Fibroblast of skin of back (primary cell): ENCODE measurements at places on chromosomes 12 and 14.

GRCh38 chr14:70856851-70857495 is 47.7 kb upstream of the MAP3K9 start:
- peak; percentile 98 for DNase-seq

DNA sequence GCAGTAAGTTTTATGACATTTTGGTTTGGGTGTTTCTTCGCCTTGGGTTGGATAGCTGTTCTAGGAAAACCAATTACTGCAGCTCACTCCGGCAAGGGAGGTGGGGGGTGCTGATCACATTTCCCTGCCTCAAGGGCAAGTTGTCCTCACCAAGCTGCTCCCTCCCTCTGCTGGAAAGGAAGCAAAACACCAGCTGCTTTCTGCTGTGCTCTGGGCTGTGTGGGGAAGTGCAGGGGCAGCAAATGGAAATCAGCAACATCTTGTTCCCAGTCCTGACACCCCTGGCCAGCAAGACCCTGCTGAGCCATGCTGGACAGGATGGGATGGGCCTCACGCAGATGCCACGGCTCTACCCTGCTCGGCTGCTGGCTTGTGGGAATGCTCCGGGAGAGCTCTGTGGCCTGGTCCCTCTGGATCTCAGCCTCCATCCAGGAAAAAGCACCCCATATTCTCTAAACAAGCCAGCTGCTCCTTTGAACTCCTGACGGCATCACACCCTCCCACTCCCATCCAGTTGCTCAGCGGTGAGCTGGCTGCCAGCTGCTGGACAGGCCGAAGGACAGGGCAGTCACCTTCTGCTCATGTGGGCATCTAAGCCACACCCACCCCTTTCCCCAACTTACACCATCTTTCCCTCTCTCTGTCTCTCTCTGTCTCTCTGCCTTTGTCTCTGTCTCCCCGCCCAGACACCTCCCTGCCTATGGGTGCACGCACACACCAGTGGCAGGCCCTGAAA is 52.4 kb upstream of the EIF5 start:
- no peak for DNase-seq

GRCh38 chr12:14970473-14970872 is 2.4 kb upstream of the PDE6H start:
- DNase-seq: no peak

GRCh38 chr14:69999261-69999674 is 120.1 kb downstream of the SMOC1 start:
- DNase-seq: peak; percentile 44

DNA sequence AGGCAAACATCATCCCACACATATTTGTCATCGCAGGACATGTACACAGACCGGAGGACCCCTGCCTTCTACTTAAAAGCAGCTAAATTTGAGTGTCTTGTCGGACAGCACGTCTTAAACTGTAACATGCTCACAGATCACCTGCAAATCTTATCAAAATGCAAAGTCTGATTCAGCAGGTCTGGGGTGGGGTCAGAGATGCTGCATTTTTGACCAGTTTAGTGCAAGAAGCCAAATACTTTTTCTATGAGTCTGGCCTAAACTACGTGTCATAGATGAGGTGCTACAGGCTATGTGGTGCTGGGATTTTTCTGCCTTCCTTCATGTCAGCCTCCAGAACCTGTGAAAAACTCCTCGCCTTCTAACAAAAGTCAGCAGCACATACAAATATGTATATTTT is 178.8 kb upstream of the LHX5 start:
- no peak for DNase-seq

GRCh38 chr12:126290456-126290855 is 1225.2 kb downstream of the AACS start:
- DNase-seq: no peak

DNA sequence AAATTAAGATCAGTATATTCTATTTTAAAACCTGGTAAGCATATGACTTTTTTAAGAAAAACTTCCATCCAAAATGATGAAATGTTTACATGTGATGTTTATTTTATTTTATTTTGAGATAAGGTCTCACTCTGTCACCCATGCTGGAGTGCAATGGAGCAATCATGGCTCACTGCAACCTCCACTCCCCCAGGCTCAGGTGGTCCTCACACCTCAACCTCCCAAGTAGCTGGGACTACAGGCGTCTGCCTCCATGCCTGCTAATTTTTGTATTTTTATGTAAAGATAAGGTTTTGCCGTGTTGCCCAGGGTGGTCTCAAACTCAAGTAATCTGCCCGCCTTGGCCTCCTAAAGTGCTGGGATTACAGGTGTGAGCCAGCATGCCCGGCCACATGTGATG is 141.8 kb downstream of the ZFP36L1 start:
- DNase-seq: no peak

- peak; percentile 33 for DNase-seq
Measured at GRCh38 chr12:14454098-14454907, 88.8 kb downstream of the ATF7IP start.

GRCh38 chr14:104080376-104081260 is 4.9 kb upstream of the ASPG start:
- DNase-seq: no peak

GRCh38 chr14:66254038-66254437 is 232.1 kb upstream of the CCDC196 start:
- DNase-seq: no peak

DNA sequence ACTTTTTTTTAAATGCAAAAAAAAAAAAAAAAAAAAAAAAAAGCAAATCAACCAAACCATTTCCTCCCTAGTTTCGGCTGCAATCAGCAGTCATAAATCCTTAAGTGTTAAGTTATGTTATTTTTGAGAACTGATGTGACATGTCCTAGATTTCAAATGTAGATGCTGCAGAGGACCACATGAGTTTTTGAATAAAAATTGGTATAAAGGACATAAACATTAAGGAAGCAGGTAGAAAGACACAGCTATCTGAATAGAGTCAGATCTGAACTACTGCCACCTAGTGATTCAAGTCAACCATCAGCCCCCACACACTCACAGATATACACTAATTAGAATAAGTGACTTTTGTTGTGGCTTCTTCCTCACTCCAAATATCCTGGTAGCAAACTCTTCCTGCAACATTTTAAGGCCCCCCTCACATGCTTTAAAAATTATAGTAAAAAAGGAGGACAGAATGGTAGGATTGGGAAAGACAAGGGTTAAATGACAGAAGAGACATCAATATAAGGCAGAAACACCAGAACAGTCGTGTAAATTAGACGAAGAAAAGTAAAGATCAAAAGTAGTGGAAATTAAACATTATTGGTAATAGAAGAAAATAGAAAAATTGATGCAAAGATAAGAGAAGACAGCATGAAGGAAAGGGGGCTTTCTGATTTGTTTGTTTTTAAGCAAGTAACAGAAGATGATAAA is 394.5 kb upstream of the ATP2B1 start:
- DNase-seq: peak; percentile 33

DNA sequence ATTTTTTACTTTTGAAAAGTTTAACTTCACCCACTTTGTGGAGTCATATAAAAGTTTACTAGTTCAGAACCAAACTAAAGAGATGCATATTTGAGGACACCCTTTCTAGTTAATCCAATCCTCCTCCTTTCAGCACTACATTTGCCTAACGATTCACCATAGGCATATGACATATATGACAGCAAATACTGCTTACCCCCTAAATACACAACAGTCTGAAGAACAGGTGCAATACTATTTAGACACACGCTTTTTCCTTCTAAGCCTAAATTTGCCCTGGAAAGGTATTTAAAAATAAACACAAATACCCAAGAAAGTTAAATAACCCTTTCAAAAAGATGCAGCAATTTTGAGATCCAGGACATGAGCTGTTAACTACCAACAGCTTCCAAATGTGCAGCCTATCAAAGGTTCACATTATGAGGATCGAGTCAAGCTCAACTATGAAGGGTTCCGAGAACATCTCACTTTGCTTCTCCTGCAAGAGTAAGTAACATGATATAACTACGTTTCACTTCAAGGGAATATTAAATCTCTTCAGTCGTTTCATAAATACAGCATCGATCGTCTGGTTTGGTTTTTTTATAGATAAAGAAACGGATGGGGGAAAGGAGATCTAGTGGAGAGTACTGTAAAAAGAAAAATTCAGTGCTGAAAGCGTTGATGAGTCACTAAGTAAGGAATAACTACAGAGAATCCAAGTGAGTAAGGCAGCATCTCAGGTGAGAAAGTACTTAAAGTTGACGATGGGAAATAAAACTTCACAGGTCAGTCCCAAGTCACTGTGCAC is 677 bp upstream of the AP4S1 start:
- peak; percentile 18 for DNase-seq

DNA sequence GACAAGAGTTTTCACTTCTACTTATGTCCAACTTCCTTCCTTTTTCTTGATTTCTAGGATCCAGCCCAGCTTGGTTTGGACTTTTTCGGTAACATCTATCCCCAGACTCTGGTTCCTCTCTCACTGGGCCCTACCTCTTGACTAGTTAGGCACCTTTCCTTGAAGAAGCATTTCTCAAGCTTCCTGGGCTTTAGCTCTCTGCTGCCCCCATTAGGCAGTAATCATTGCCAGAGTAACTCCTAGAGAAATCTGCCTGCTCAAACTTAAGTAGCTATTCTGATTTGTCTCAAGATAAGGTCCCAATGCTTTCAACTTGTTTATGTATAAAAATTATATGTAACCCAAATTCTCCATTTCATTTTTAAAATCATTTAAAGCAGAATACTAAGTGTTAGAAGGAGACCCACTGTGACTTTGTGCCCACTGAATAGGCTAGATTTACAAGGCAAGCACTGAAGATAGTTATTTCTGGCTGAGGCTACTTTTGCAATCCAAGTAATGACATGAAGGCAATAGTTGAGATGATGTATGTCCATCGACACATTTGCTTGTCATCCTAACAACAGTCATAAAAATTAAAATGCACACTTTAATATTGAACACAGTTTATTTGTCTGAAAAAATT is 275.0 kb upstream of the G2E3 start:
- DNase-seq: peak; percentile 32

DNA sequence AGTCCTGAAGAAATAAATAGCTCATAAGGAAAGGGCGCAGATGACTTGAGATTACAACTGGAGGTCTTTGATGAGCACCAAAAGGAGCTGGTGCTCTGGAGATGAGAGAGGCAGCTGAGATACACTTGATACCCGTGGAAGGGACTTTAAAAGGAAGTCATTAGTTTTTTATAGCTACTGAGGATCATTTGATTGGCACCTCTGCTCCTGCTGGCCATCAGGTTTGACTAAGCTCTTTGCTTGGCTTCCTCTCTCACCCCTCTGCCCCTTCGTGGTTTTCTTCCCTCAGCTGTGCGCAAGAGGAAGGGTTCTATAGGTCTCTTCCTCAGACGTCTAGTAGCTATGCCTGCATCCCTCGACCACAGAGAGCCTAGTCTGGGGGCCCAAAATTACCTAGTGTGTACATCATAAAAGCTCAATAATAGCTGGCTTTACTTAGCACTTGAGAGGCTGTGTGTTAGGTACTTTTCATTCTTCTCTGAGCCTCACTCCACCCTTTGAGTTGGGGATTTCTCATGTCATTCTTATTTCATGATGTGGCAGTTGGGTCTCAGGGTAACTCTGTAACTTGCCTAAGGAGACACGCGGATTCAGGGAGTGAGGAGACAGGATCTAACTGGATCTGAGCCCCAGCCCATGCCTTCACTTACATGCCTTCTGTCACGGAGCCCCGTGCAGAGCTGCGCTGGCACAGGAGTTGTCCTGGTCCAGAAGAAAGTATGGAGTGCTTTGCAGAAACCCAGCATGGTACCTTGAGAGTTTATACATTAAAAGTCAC is 68.4 kb upstream of the ASPG start:
- DNase-seq: peak; percentile 9

GRCh38 chr14:91872517-91873470 is 5.5 kb upstream of the TC2N start:
- no peak for DNase-seq

DNA sequence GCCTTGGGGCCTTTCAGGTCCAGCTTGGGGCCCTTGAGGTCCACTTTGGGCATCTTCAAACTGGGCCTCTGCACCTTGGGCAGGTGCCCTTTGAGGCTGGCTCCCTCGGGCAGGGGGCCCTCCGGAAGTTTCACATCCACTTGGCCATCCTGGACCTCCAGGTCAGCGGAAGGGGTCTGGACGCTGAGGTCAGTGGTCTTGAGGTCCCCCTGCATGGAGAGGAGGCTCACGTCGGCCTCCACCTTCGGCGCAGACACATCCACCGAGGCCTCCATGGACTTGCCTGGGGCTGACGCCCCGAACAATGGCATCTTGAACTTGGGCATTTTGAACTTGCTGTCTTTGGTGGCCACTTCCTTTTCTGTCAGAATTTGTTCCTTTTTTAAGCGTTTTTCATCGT is 25.1 kb downstream of the AHNAK2 start:
- DNase-seq: no peak

DNA sequence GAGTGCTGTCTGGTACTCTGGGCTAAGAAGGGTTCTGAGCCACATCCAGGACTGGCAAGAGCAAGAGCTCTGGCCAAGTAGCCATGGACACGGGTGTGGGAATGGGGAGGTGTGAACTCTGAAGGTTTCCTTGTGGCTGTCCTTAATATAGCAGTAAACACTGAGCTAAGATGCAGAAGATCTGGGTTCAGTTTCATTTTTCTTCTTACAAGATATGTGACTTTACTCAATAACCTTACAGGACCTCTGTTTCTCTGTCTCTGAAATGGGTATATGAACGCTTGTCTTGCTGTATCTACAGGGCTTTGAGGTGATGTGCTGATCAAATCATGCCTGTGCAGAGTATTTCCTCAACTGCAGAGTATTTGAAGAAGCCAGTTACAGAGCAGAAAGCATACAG is 521.2 kb downstream of the VRK1 start:
- DNase-seq: no peak

DNA sequence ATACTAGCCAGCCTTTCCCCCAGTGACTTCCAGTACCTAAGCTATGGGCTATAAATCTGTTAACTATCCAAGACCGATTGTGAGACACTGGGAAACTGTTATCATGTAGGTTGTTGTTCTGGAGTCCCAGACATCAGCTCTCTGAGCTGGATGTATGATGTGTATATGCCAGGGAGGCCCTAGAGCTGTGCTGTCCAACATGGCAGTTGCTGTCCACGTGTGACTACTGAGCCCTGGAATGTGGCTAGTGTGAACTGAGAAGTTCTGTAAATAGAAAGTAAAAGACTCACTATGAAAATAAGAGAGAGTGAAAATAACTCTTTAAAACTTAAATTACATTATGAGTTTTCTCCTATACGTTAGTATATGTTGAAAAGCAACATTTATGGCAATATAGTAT is 755.8 kb upstream of the FBXO33 start:
- peak; percentile 67 for DNase-seq

DNA sequence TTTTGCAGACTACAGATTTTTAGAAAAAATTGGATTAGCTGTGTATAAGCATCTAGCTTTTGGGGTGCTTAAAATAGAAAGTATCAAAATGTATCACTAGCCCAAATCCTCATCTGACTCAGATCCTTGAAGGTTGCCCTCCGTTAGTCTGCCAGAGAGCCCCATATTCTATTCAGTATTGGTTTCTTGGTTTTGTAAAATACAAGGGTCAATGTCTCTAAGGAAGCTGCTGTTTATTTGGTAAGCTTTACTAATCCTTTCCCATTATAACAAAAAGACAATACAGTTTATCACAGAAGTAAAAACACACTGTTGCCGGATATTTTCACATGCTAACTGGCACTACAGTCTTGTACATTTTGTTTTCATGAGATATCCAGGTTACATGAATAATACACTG is 92.8 kb upstream of the PTHLH start:
- DNase-seq: no peak

GRCh38 chr14:99800781-99801180 is 7.6 kb downstream of the EML1 start:
- no peak for DNase-seq

GRCh38 chr14:22982477-22983245 is at the start of gene AJUBA:
Gene AJUBA (minus strand): TSS chr14:22982551. CDS start chr14:22982266, 285 bp downstream.
- DNase-seq: peak; percentile 97
